ENCODE measurements at places on chromosomes 16 and 17. TPM values are rescaled to one million over a fixed set of nuclear protein-coding genes. Genes with fewer than 3 reads are reported as not detected.

DNA sequence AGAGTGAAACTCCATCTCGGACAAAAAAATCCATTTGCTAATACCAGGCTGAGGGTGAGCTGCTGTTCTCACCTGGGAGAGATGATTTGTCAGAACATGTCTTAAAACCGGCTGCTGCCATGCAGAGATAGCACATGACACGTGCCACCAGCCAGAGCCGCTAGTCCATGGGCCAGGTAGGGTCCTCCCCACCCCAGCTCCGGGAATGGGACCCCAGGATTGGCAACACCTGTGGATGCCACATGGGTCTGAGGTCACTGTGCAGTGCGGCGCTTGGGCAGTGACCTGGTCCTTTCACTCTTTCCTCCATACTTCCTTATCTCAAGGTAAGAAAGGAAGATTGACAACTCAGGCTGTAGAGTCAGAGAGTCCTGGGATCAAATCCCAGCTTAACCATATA, 393.3 kb upstream of the TNRC6C start:
- H3K4me3 ChIP-seq, result no peak overlapping the region
- H3K27ac ChIP-seq, result no peak overlapping the region
- peak; percentile 29 for DNase-seq
- H3K27me3 ChIP-seq, result peaks cover 4% of the 10 kb centered on the region
- no peaks in the 10 kb centered on the region for H3K36me3 ChIP-seq

The LITAF gene
- 58.9 TPM for polyA plus RNA-seq

DNA sequence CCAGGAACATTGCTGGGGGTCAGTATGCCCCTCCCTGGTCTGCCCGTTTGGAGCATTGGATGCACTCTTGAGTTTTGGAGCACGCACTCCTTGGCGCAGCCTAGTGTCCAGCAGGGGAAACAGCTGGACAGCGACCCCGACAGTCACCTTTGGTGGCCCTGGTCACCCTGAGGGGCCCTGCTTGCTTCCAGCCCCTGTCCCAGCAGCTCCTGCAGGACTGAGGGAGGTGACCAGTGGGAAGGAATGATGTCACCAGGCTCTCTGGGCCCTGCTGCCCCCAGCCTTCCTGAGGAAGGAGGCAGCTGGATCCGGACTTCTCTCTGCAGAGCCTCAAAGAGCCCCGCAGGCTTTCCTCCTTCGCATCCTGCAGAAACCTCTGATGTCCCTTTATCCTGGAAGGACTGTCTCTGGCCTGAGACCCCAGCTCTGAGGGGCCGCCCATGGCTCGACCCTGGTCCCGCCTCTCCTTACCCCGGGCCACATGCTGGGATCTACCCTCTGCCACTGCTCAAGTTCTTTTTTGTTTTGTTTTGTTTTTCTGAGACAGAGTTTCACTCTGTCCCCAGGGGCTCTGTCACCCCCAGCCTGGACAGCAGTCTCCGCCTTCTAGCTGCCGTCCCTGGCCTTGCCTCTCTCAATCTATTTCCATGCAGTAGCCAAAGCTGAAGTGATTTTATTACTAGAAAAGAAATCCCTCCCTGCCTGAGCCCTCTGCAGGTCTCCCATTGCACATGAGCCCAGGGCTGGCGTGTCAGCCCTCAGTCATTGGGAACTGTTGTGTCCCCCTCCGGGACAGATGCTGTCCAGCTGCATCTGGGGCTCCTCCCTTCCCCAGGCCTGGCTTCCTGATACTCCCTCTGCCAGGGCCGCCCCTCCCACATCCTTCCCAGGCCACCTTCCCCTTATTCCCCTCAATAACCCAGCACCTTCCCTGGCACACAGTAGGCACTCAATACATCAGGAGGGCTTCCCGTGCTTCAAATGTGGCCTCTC, 11.6 kb downstream of the ZSCAN10 start:
- peak; percentile 86 for DNase-seq
- H3K4me1 ChIP-seq, result peaks cover 45% of the 10 kb centered on the region
- no peaks in the 10 kb centered on the region for H3K36me3 ChIP-seq
- H3K27ac ChIP-seq, result peak overlapping the region; percentile 82

GRCh38 chr16:73347500-73348375, 299.8 kb upstream of the ZFHX3 start:
- no peaks in the 10 kb centered on the region for H3K36me3 ChIP-seq
- no peaks in the 10 kb centered on the region for H3K4me1 ChIP-seq
- H3K4me3 ChIP-seq, result no peak overlapping the region

- H3K27ac ChIP-seq, result no peak overlapping the region
- H3K27me3 ChIP-seq, result no peaks in the 10 kb centered on the region
- H3K4me3 ChIP-seq, result no peak overlapping the region
- no peaks in the 10 kb centered on the region for H3K36me3 ChIP-seq
Measured at GRCh38 chr16:79563921-79564320, 36.6 kb downstream of the MAF start.

DNA sequence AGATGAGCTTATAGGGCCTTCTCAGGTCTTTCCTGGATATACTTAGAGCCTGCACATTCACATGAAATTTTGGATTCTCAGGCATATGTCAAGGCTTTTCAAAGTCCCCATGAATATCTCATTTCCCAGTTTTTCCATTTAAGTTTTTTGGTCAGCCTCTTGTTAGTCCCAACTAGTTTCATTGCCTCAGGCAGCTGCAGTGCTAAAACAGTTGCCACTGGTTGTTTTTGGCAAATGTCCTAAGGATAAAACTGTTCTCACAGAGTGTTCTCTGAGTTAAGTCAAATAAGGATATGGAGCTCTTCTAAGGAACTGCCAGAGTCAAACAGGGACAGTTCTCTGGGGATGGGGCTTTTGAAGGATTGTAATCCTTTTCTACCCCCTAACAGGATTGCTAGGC, 39.9 kb upstream of the ABCC11 start:
- no peak for DNase-seq
- no peak overlapping the region for H3K27ac ChIP-seq
- H3K4me3 ChIP-seq, result no peak overlapping the region
- H3K4me1 ChIP-seq, result no peaks in the 10 kb centered on the region
- H3K27me3 ChIP-seq, result no peaks in the 10 kb centered on the region

DNA sequence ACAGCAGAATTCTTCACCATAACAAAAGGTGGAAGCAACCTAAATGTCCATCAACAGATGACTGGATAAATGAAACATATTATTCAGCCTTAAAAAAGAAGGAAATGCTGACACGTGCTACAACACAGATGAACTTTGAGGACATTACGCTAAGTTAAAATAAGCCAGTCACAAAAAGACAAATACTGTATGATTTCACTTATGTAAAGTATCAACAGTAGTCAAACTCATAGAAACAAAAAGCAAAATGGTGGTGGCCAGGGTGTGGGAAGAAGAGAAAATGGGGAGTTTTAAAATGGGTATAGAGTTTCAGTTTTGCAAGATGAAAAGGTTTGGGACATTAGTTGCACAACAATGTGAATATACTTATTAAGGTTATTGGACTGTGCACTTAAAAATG, 49.8 kb upstream of the MTMR4 start:
- no peak overlapping the region for H3K27ac ChIP-seq
- no peaks in the 10 kb centered on the region for H3K4me1 ChIP-seq
- H3K36me3 ChIP-seq, result no peaks in the 10 kb centered on the region
- H3K27me3 ChIP-seq, result no peaks in the 10 kb centered on the region

DNA sequence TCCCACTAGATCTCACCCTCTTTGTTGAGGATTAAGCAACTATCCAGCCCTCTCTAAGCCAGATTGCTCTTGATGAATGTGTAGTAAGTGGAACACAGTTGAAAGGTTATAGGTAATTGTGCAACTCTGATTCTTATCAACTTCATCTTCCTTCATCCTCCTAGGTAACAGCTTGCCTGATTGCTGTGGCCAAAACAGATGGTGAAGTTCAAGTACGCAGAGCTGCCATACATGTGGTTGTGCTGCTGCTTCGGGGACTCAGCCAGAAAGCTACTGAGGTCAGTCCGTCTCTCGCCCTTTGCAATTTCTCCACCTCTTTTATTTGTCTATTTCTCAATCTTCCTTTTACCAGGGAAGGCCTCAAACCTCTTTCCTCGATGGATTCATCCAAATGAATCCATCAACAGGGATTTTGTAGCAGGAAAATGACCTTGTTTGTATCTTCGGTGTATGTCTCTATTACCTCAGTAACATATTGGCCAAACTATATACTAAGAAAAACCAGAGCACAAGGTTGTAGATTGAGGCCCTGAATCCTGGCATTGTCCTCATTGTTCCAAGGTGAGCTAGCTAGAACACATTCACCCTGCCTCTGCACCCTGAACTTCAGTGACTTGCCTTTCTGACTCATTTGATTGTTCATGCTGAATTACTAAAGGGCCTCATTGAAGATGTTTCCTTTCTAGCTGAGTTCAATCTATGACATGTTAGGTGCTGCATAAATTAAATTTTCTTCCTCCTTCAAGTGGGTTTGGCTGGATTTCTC, 65.1 kb upstream of the HAS3 start:
- no peaks in the 10 kb centered on the region for H3K27me3 ChIP-seq
- peaks cover 29% of the 10 kb centered on the region for H3K36me3 ChIP-seq
- DNase-seq, result no peak
- no peaks in the 10 kb centered on the region for H3K4me1 ChIP-seq
- H3K4me3 ChIP-seq, result no peak overlapping the region

The C17orf107 gene
- 0.70 TPM for polyA plus RNA-seq

- H3K27ac ChIP-seq, result no peak overlapping the region
- no peaks in the 10 kb centered on the region for H3K27me3 ChIP-seq
Measured at GRCh38 chr17:59377410-59377809, 46.0 kb downstream of the YPEL2 start.

The C17orf67 gene
- 6.9 TPM for polyA plus RNA-seq

DNA sequence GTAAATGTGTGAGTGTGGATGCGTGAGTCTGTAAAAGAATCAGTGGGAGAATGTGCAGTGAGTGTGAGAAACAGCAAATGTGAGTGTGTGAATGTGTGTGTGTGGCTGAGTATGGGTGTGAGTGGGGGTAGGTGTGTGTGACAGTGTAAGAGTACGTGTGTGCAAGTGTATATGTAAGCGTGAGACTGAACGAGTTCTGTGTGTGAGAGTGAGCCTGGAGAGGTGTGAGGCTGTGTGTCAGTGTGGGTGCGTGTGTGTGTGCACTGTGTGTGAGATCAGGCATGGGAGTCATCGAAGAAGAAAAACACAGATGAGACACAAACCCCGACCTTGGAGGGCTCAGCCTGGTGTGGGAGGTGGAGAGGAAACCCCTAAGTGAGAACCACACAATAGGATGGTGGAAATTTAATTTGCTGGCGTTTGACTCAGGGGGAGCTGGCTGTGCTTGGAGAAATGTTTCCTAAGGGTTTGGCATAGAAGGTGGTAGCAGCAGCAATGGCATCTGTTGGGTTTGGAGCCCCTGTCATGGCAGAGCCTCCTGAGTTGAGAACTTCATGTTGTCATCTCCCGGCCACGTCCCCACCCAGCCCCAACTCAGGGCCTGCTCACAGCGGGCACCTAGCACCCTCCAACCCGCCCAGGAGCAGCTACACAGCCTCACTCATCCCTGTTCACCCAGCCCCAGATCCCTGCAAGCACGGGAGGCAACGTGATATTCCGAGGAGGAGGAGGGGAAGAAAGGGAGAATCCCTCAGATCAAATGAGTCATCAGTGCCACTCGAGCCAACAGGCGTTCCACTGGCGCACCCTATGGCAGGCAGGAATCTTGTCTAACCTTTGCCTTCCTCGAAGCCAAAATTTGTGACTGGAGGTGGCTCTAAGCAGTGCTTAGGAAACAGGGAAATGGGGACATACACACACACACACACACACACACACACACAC, 14.3 kb upstream of the NUBP1 start:
- no peaks in the 10 kb centered on the region for H3K27me3 ChIP-seq
- H3K27ac ChIP-seq, result no peak overlapping the region
- H3K4me1 ChIP-seq, result no peaks in the 10 kb centered on the region
- H3K4me3 ChIP-seq, result no peak overlapping the region
- H3K36me3 ChIP-seq, result no peaks in the 10 kb centered on the region

GRCh38 chr16:4509420-4509819, 29.2 kb downstream of the CDIP1 start:
- H3K4me1 ChIP-seq, result peaks cover 58% of the 10 kb centered on the region
- H3K27me3 ChIP-seq, result no peaks in the 10 kb centered on the region
- H3K4me3 ChIP-seq, result no peak overlapping the region
- H3K36me3 ChIP-seq, result peaks cover 91% of the 10 kb centered on the region
- no peak overlapping the region for H3K27ac ChIP-seq

All from spleen (tissue), 13 donors.